ENCODE measurements at places on chromosomes 1 and 21.

DNA sequence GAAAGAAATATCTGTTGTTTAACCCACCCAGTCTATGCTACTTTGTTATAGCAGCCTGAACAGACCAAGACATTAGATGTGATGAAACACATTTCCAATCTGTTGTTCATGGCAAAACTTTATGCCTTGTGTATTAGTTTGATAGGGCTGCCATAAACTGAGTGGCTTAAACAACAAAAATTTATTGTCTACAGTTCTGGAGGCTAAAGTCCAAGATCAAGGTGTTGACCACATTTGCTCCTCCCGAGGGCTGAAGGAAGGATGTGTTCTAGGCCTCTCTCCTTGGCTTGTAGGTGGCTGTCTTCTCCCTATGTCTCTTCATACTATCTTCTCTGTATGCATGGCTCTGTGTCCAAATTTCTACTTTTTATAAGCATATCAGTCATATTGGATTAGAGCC is 94.1 kb upstream of the HIVEP3 start:
- DNase-seq, result no peak

GRCh38 chr21:34593423-34593822 is 21.5 kb downstream of the RCAN1 start:
- no peak for DNase-seq

DNA sequence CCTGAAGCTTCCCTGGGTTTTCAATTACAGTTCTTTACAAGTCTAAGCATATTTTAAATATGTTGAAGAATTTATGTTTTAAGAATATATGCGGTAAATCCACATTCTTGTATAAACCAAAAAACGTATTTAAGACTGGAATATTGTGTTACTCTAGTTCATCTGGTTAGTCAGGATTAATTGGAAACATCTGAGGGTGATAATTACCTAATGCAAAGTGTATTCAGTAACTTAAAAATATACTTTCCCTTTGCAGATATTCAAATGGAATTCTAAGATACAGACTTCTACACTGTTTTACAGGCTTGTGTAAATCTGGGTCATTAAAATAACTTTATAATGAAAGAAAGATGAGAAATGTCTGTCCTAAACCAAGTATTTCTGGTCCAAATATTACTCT is 302.0 kb downstream of the VAV3 start:
- peak; percentile 0 for DNase-seq

- DNase-seq, result no peak
These were observed 18.8 kb upstream of the LIN9 start for GRCh38 chr1:226327761-226328162.

DNA sequence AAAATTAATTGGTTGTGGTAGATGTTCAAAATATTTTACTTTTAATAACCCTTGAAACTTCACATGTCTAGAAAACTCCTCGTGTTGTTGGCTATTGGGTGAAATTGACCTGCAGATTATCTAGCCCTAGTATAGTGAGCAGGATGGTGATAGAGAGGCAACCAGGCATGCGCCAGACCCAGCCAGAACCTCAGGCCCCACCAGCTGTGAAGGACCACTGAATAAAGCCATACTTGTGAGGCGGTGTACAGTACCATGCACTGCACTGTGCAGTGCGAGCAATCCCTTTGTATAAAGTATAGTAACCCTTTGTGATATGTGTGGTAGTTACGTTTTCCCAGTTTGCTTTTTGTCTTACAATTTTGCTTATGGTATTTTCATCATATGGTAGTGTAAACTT is 8.5 kb downstream of the TTF2 start:
- DNase-seq, result no peak

DNA sequence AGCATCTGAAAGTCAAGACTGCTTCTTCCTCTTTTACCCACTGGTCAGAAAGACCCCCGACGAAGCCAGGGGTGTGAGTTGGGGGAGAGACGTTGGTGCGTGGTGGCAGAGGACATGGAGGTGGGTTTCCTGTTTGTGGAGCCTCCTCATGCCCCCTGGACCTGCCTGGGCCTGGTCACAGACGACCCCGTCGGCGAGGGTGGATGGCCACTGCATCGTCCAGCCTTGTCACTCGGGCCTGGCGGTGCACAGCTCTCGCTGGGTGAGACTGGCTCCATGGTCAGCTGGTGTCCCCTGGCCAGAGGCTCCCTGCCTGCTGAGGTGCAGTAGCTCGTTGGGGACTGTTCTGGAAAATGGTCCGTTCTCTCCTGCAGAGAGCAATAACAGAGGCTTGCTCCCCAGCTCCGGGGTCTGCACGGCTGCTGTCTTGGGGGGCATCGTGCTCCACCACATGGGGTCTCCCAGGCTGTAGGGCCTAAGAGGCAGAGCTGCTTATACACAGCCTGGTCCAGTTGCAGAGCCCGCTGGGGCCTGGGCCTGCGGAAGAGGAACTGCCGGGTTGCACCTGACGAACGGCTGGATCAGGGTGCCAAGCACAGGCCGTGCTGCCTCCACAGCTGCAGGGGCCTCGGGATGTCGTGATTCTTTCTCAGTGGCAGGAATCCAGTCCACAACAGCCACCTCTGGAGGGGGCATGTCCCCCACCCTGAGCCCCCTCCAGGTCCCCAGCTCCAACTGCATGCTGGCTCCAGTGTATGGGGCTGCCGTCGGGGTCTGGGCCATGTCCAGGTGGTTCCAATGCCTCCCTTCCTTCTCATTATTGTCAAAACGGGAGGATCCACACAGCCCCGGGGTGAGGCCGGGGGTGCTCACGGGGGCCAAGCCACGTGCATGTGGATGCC is 18.0 kb upstream of the ACTRT2 start:
- DNase-seq, result no peak

DNA sequence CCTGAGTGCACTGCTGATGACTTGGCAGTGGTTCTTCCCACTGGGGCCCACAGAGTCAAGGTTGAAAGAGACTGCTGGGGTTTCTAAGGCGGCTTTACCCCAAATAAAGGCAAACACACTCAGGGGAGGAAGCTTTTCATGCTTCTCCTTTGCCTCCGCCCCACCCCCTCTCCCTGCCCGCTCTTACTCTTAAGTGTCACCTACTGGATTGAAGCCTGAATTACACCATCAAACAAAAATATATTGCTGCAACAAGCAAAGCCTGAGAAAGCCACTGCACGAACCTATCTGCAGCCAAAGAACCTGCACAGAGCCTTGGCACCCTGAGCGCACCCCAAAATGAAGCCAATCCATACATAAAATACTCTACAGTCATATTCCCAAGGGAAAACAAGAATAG is 63.1 kb downstream of the PTGFR start:
- peak; percentile 46 for DNase-seq

DNA sequence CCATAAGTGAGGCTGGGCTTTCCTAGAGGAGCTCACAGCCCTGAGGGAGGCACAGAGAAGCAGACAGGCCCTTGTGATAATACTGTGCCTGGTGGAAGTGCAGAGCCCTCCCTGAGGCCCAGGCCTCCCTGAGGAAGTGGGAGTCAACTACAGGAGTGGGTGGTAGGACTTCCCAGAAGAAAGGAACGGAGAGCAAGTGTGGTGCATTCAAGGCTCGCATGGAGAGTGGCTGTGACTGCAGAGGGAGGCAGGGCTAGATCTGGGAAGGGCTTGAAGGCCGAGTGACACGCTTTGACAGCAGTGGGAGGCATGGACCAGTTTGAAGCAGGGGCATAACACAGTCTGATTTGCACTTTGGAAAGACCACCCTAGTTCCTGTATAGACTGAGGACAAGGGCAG is 37.3 kb downstream of the AZIN2 start:
- DNase-seq, result no peak

- DNase-seq, result peak; percentile 25
These were observed 2.8 kb upstream of the NUP210L start for GRCh38 chr1:154157520-154158306.

DNA sequence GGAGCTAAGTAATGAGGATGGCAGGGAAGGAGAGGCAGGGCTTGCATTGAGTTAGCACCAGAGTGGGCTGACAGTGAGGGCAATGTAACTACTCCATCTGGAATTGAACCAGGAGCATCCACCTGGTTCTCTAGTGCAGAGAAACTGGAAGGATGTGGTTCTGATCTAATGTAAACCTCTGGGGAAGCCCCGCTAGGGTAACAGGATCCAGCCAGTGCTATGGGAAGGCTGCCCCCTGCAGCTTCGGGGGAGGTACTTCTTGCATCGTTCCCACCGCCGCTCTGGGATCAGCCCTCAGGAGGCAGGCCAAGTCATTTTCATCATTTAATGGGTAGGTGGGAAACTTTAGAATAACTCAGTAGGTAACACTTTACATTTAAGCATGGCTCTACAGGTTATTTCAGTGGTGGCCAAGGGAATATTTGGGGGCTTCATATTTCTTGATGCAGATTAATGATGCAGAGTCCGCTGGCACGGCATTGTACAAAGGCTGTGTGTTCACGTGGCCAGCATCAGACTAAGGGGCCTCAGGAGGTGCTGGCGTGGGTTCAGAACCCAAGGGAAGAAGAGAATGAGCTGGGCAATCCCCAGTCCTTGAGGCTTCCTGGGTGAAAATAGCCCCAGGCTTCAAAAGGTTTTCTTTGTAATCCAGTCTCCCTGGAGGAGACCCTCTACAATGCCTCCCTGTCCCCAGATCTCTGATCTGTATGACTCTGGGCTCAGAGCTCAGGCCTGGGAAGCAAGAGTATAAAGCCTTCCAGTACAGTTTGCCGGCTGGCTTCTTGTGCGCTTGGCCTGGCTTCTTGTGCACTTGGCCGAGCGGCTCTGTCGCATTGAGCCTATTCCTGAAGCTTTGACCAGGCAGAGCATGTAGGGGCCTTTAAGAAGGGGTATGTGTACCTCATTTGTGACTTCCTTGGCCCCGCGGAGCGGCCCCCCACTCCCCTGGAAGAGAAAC is 26.4 kb upstream of the KAZN start:
- DNase-seq, result no peak

GRCh38 chr1:214842856-214843255 is 239.7 kb upstream of the KCNK2 start:
- peak; percentile 91 for DNase-seq

- no peak for DNase-seq
These were observed 37.1 kb upstream of the SOD1 start for GRCh38 chr21:31622397-31622796.

DNA sequence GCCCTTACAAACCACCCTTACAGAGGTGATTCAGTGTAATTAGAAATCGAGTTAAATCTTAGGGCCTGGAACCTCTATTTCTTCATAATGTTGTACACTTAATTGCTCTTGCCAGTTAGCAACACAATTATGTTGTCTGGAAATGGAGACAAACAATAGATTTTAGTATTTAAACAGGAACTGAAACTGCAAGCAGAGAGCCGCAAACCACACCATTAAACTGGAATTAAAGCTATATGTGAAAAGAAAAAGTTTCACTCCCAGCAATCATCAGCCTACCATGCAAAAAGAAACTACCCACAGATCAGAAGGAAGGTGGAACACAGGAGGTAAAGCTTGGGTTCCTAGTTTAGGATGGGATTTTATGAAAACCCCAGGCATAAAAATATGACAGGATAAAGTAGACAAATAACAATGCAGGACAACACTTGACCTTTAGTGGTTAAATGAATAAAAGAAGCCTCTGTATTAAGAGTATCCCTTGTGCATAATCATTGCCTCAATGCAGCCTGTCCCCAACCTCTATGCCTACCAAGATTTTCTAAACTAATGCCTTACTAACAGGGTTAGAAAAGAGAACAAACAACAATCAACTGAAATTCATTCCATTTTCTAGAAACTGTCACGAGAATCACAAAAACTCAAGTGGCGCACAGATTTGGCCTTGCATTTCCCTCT is 304.3 kb upstream of the ESRRG start:
- no peak for DNase-seq

DNA sequence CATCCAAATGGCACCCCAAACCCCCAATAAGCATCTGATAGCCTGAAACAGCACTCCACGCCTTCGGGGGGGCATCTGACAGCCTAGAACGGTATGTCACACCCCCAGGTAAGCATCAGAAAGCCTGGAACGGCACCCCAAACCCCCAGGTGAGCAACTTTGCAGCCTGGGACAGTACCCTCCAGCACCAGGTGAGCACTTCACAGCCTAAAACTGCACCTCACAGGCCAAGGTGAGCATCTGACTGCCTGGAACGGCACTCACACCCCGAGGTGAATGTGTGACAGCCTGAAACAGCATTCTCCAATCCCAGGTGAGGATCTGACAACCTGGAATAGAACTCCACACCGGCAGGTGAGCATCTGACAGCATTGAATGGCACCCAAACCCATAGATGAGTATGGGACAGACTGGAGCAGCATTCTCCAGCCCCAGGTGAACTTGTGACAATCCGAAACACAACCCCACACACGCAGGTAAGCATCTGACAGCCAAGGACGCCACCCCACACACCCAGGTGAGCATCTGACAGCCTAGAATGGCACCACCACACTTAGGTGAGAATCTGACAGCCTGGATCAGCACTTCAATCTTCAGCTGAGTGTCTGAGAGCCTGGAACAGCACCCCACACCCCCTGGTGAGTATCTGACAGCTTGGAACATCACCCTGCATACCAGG is 18.3 kb upstream of the MMEL1 start:
- DNase-seq, result no peak

- peak; percentile 33 for DNase-seq
These were observed 39.6 kb upstream of the LDLRAP1 start for GRCh38 chr1:25503551-25504426.

- peak; percentile 81 for DNase-seq
These were observed 8.0 kb downstream of the PLXNA2 start for GRCh38 chr1:208235982-208236761.

- peak; percentile 70 for DNase-seq
These were observed 283.4 kb downstream of the ASTN1 start for GRCh38 chr1:176880955-176881595.

GRCh38 chr1:3697810-3698209 is 45.5 kb downstream of the TP73 start:
- DNase-seq, result no peak

DNA sequence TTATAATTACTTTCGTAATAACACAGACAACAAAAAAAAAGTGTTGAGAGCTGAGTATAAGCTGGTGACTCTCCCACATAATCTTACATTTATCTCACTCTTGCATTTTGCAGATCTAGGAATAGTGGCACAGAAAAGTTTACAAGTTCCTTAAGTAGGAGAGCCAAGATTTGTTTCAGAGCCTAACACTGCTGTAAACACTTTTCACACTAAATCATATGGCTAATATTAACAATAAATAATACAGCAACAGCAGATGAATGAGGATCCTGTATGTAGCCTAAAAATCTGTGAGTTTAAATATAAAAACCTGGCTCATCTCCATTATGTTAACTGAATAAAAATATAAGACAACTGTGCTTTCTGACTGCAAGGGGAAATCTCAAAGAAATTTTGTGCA is 846.5 kb upstream of the ADAMTS5 start:
- DNase-seq, result no peak

- DNase-seq, result no peak
These were observed 17.4 kb downstream of the CACNA1S start for GRCh38 chr1:201094832-201095231.

- peak; percentile 82 for DNase-seq
These were observed 1198.9 kb downstream of the PLA2G4A start for GRCh38 chr1:188027613-188028012.

- DNase-seq, result no peak
These were observed 48.2 kb downstream of the DDX20 start for GRCh38 chr1:111803951-111804350.

GRCh38 chr1:74908797-74909196 is 175.8 kb downstream of the TYW3 start:
- DNase-seq, result no peak

DNA sequence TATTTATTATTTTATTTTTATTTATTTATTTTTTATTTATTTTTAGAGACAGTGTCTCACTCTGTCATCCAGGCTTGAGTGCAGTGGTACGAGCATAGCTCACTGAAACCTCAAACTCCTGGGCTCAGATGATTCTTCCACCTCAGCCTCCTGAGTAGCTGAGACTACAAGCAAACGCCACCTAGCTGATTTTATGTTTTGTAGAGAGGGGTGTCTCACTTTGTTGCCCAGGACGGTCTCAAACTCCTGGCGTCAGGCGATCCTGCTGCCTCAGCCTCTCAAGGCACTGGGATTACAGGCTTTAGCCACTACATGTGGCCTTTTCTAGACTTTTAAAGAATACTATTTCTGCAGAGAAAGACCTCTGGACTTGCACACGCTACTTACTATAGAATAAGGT is 61.3 kb upstream of the C1orf53 start:
- DNase-seq, result no peak
